ENCODE measurements at places on chromosomes 1 and 21.

DNA sequence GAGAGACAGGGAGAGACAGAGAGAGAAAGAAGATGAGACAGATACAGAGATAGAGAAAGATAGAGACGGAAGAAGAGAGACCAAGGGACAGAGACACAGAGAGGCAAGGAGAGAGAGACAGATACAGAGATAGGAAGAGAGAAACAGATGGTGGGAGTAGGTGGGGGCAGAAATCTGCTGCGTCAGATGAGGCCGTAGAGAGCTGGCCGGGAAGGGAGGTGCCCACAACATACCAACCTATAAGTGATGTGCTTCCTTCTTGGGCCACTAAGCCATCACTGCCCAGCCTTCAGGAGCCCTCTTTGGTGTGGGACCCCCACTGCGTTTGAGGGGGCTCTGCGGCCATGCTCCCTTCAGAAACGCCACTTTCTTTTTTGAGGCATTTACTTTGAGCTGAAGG is 307.6 kb upstream of the VAMP3 start:
- no peak for DNase-seq

GRCh38 chr1:189774721-189775287 is 702.9 kb downstream of the BRINP3 start:
- no peak for DNase-seq

GRCh38 chr21:45973475-45974072 is 8.0 kb upstream of the COL6A1 start:
- DNase-seq: peak; percentile 62

DNA sequence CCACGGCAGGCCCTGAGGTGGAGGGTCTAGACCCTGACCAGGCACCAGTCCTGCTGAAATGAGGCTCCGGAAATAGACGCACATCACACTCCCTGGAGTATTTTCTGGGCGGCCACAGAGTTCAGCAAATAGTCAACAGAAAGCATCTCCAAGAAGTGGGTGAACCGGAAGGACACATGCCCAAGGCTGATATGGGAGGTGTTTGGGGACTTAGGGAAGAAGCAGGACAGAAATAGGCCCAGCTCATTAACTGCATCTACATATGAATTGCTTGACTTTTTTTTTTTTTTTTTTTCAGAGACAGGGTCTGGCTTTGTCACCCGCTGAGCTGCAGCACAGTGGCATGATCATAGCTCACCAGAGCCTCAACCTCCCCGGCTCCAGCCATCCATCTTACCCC is 36.5 kb upstream of the GPR157 start:
- no peak for DNase-seq
